ENCODE measurements at places on chromosomes 7 and 10. TPM values are rescaled to one million over a fixed set of nuclear protein-coding genes. Genes with fewer than 3 reads are reported as not detected.
A peak's percentile ranks its signal among the peaks of the same experiment; 100 is the strongest.

GRCh38 chr7:47394751-47395252 is 187.1 kb downstream of the TNS3 start:
- DNase-seq = no peak

GRCh38 chr7:55265836-55266642 is 99.1 kb upstream of the LANCL2 start:
- no peak for DNase-seq

- no peak for DNase-seq
Observed at GRCh38 chr7:28036696-28037095, 143.9 kb downstream of the JAZF1 start.

The TMEM229A gene
- not detected for total RNA-seq

The PARD3 gene
- 54.7 TPM for total RNA-seq

DNA sequence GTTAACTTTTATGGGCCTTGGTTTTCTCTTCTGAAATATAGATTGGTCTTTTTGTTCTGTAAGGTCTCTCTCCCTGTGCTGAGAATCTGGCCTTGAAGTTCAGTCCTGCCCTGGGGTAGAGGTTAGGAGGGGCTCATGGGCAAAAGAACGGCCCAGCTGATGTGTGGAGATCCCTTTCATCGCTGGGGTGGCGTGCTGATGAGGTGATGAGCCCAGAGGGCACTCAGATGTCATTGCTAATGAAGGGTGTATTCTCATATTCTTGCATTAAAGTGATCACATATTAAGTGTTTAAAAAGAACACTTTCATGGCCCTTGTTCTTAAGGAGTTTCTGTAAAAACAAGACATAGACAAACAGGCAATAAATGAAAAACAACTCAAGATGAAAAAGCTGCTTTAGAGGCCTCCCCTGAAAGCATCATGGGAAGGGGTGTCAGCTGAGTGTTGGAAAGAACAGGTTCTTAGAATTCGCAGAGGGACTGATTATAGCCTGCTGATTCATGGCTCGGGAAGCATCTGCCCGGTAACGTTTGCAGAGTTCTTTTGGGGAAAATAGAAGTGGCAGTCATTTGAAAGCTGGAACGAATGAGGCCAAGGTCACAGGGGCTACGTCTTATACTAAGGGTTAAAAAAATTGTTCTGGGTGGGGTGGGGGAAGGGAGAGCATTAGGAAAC is 72.5 kb upstream of the GPR158 start:
- DNase-seq = no peak

- DNase-seq = no peak
Observed at GRCh38 chr7:118003476-118003875, 130.2 kb upstream of the CTTNBP2 start.

DNA sequence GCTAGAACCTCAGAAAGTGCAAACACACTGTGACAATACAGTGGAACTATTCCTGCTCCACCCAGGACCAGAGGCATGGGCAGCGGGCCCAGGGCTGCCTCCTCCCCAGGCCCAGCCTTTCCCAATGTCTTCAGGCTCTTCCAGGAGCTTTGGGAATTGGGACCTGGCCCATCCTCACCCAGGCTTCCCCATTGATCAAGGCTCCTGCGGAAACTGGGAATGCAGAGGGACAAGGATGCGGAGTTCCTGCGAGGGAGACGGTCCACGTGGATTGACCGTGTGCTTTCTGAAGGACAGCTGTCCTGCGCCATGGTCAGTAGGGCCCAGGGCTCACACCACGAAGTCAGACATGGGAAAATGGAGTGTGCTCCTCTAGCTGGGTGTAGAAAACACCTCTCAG is 56.6 kb downstream of the CSGALNACT2 start:
- no peak for DNase-seq

DNA sequence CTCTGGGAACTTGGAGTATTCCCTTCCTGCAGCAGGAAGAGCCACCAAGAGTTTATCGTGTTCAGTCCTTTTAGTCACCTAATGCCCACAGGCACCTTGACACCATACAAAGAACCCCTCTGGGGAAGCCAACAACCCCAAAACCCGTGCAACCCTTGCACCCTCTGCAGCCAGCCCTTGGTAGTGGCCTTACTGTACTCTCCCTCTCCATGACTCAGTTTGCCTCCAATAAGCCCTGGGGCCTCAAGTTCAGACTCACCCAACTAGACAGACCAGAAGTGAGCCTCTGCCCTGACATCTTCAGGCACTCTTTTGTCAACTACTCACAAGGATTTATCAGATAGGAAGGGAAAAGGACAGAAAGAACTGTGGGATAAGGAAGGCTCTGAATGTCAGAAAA is 30.9 kb downstream of the KCNMA1 start:
- DNase-seq = no peak

DNA sequence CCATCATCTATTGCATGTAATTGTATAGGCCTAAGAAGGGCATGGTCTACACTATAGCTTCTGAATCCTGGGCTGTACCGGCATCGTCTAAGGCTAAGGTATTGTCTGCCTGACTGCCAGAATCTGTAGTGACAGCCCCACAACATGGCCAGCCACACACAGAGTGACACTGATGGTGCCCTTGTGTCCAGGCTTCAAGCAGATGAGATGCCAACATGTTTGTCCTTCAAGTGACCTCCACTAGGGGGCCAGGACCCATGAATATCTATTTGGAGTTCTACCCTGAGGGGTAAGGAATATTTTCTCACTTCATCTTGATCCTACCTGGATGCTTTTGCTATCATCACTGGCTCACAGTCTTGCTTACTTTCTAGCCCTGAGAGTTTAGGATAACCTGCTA is 1.5 kb downstream of the CYP3A7 start:
- peak; percentile 13 for DNase-seq

- DNase-seq = no peak
Observed at GRCh38 chr10:26242706-26243350, 26.3 kb downstream of the GAD2 start.

The RNF148 gene
- total RNA-seq = 2.6 TPM

DNA sequence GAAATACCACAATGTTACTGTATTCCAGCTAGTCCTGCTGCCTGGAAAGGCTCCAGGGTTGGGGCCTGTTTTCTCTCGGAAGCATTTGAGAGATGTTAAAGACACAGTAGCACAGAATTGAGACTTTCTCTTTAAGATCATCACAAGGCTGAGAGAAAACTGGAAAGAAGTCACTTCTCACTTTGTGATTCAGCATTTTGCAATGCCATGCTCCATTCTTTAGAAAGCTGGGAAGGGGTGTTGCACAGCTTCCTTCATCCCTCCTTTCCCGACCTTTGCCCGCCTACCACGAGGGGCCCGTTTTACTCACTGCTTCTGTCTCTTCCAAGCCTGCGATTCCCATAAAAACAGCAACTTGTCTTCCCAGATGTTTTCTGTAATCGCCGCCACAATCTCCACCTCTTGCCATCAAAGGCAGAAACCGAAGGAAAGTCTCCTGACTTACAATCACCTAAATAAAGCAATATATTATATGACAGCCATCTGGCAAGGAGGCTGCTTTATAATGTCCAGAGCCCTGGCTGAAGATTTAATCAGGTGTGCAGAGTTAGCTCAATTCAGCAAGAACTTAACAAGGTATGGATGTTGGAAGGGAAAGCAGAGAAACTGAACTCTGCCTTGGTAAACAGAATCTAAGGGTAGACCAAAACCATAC is 18.9 kb downstream of the NOD1 start:
- DNase-seq = peak; percentile 40

DNA sequence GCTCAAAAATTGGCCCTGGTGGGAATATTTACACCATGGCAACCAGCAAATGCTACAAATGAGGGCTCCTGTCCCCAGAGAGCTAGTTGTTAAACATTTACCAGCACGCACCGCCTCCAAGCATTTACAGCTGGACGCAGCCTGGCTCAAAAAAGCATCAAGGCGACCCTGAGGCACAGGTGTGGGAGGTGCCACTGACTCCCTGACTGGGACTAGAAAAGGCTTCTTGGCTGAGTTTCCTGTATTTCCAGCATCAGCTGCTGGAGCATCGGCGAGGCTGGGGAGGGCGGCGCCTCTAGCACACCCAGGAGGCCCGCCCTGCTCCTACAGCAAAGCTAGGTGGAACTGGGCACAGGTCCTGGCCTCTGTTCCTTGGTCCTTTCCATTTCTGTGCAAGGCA is 43.5 kb upstream of the ZRANB1 start:
- no peak for DNase-seq

GRCh38 chr7:45084901-45085618 is 3.7 kb downstream of the NACAD start:
- DNase-seq = no peak

DNA sequence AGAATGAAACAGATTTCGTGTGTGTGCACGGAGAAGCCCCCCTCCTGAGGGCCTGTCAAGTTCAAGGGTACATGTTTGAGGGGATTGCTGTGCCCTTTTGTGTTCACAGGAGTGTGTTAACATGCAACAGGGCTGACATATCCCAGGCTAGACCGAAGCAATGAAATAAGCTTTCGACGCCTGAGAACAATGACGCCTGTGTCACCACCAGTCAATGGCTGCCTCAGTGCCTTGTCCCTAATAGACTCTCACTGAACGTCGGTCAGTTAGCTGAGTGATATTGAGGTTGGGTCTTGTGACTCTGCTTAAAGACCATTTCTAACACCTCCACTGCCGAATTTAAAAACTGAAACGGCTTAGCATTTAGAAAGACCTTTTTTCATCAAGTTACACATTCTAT is 175.2 kb upstream of the TCF7L2 start:
- DNase-seq = no peak

GRCh38 chr7:1950452-1951158 is 280.5 kb downstream of the ELFN1 start:
- DNase-seq = no peak

DNA sequence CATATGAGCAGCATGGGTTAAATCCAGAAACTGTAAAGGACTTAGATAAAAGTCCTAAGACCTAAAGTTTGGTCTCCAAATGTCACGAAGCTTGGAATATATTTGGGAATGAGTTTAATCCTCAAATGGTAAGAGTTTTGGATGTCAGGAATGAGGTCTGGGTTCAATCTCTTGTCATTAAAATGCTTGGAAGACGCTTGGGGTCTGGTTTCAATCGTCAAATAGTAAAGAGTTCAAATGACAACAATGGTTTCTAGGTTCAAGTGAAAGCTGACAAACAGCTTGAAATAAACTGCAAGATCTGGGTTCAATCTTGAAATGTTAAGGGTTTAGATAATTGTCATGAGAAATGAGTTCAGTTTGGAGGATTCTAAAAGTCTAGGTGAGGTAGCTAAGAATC is 385.5 kb upstream of the HPS1 start:
- DNase-seq = no peak

DNA sequence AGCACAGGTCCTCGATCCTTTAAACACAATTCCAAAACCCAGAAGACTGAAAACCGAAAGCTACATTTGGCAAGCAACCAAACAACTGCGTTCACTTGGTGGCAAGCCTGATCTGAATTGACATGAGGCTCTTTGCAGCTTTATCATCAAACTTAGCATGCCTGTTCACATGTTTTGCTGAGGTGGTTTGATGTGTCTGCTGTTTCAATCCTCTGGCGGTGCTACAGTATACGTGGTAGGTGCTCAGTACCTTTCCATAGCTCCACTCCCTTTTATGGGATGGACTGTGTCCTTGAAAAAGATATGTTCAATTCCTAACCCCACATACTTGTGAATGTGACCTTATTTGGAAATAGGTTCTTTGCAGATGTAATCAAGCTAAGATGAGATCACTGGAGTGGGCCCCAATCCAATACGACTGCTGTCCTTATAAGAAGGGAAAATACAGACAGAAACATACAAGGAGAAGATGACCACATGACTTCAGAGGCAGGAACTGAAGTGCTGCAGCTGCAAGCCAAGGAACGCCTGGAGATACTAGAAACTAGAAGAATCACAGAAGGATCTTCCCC is 33.4 kb downstream of the CCDC6 start:
- peak; percentile 88 for DNase-seq

DNA sequence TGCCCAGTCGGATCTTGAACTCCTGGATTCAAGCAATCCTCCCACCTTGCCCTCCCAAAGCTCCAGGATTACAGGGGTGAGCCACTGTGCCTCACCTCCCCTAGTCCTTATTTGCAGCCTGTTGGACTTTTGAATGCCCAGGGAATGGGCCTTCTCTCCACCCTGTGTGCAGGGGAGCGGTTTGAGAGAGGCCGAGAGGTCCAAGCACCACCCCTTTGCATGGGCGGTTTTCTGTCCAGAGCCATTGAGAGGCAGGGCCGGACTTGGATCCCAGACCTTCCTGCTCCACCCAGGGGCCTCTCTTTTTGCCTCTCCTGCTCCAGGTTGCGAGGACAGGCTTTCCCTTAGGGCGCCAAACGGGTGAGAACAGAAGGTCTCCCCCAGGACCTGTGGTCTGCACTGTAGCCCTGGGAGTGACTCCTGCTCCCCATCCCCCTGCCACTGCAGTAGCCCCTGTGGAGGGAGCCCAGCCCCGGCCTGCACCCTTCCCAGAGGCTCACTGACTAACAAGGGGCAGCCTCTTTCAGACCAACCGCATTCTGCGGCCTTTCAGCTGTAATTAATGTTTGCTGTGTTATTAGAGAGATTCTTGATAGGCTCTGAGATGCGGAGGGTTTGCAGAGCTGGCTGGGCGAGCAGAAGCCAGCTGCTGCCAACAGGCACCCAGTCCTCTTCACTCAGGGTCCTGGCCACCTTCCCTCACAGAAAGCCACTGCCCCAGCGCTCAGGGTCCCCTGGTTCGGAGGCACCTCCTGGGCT is 57.9 kb downstream of the ELFN1 start:
- no peak for DNase-seq

The RARRES2 gene
- total RNA-seq = 1.9 TPM

The FAM25C gene
- total RNA-seq = not detected

- no peak for DNase-seq
Observed at GRCh38 chr7:2667843-2668242, 20.2 kb upstream of the AMZ1 start.

The ZNF92 gene
- 15.3 TPM for total RNA-seq

The ZNF425 gene
- total RNA-seq = 3.5 TPM

DNA sequence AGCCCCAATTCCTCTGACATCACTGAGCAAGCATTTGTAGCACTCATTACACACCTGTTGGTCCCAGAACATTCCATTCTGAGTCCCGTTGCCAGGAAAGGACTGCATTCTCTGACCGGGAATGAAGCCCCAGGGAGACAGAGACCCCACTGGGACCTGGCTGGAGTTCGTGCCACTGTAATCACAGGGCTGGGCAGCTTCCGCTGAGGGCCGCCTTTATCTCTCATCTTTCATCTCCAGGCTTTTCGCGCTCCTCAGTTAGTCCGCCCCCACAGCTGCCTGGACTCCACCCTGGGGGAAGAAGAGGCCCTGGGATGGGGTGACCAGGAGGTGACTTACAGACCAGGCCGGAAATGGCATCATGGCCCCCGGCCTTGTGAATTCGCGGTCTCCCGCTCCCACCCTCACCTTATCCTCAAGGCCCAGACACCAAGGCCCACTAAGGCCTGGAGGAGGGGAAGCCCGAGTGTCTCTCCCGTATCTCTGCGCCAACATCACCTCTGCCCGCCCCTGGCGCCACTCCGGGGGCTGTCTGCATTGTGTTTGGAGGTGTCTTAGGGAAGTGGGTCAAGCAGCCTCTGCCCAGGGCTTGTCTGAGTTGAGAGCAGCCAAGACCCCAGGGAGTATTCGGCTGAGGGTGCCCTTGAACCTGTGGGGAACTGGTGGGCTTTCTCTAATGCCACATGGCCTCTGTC is 75.4 kb downstream of the PROSER2 start:
- DNase-seq = peak; percentile 29

- DNase-seq = no peak
Observed at GRCh38 chr10:89771684-89772083, 70.3 kb downstream of the KIF20B start.

All from dermis blood vessel endothelial cell (primary cell).